ENCODE measurements at places on chromosomes 12 and 14.

DNA sequence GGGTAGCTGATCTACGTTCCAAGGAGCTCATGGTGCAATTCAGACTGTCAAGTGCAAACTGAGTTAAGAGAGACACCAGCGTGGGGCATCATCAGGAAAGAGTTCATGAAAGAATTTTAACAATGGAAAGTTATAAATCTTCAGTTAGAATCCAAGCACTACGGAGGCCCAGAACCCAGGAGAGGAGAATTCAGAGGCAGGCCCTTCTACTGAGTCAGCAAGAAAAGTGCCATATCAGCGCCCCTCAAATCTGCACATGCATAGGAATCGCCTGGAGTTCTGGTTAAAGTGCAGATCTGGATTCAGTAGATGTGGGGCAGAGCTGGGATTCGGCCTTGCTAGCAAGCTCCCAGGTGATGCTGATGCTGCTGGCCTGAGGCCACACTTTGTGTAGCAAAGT is 45.9 kb downstream of the CHST11 start:
- no peak for DNase-seq

GRCh38 chr12:1797011-1797901 is 23.1 kb upstream of the LRTM2 start:
- no peak for DNase-seq

DNA sequence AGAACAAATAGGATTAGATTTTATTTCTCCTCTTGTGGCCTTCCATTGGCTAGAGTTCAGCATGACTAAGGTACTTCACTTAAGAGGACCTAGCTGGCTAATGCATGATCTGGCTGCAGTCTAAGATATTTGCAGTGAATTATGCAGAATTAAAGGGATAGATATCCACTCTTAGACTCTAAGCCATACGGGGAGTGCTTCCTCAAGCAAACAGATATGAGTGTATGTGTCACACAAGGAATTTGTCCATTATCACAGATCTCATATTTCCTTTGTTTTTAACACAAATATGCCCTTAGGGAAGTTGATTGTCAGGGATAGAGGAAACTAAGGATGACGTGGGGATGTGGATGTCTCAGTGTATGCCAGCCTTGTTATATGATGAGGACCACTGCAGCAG is 88.1 kb upstream of the DHRS4 start:
- DNase-seq: peak; percentile 48

GRCh38 chr12:50926415-50926814 is 25.9 kb upstream of the HIGD1C start:
- peak; percentile 10 for DNase-seq

DNA sequence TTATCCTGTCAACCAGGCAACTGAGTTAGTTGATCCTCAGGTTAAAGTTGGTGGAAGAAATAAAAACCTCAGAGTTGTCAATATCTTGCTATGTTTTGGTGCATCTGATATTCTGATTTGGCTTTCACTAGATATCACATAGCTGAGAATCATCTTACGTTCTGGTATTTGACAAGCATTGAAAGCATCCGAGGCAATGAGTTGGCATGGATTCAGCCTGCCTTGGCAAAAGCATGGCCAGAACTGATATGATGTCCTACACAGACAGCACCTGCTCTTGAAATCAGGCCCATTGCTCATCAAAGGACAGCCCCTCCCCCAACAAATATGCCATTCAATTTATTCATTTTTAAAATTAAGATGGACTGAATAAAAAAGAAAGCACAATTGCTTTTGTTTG is 320.7 kb upstream of the ATP2B1 start:
- DNase-seq: peak; percentile 3

- DNase-seq: no peak
These were observed 16.6 kb upstream of the GPR68 start for GRCh38 chr14:91261115-91261514.

- DNase-seq: no peak
These were observed 89.7 kb upstream of the CCDC198 start for GRCh38 chr14:57583396-57583795.

- DNase-seq: no peak
These were observed 34.4 kb upstream of the P2RX4 start for GRCh38 chr12:121175383-121176119.

GRCh38 chr12:85424581-85425348 is 144.7 kb downstream of the ALX1 start:
- DNase-seq: peak; percentile 31

- DNase-seq: no peak
These were observed 12.4 kb upstream of the KCNK13 start for GRCh38 chr14:90049390-90049789.

GRCh38 chr14:20657216-20658211 is 16.0 kb upstream of the OR6S1 start:
- DNase-seq: no peak

DNA sequence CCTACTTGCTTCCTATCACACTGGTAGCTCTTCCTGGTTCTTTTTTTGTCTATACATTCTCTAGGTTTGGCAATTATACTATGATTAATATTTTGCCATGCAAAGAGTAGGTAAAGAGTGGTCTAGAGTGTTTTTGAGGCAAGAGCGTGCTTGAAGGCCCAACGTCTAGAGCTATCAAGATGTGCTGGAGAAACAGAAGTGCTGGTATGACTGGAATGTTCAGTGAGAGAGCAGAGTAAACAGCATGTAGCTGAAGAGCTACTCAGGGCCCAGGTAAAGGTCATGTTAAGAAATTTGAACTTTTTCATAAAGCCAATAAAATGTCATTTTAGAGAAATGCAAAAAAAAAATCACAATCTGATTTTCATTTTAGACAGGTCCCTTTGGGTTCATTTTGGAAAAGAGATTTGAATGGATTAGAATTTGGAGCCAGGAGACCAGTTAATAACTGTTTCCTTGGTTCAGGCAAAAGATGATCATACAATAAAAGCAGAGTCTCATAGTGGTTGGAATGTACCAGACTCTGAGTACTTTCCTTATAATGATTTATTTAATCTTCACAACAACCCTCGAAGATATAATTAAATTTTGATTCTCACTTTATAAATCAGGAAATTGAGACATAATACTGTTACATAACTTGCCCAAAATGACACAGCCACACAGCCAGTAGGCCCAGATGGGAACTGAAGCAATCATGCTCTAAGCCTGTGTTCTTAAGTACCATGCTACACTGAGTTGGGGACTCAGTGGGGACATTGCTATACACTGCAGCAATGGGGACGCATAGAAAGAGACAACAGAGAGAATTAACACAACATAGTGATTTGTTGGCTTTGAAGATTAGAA is 350.1 kb downstream of the NELL2 start:
- DNase-seq: no peak

- no peak for DNase-seq
These were observed 13.9 kb downstream of the FBXL14 start for GRCh38 chr12:1580526-1580925.

DNA sequence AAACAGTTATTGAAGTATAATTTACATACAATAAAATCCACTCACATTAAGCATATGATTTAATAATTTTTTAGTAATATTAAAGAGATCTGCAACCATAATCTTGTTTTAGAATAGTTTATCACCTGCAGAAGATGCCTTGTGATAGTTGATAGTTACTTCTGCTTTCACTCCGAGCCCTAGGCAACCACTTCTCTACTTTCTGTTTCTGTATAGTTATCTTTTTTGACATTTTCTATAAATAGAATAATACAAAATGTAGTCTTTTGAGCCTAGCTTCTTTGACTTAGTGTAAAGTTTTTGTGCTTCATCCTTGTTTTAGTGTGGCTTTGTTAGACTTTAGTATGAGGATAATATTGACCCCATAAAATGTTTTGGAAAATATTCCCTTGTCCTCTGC is 111.0 kb downstream of the MNAT1 start:
- no peak for DNase-seq

GRCh38 chr14:104664588-104664987 is 24.8 kb upstream of the INF2 start:
- DNase-seq: no peak

- peak; percentile 83 for DNase-seq
These were observed 2.1 kb downstream of the CKAP4 start for GRCh38 chr12:106245767-106246166.

DNA sequence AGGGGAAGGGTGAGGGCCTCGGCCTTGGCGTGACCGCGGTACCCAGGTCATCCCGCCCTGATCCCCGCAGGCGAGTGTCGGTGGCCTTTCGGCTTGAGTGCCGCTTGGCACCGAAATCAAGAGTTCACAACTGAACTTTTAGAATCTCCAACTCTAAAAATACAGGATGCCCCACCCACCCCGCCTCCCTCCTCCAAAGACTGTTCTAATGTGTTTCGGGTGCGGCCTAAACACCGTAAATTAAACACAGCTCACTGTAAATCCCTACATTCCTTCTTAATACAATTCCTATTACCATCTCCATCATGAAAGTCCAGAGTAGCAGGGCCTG is 11.4 kb downstream of the SCNN1A start:
- no peak for DNase-seq

- no peak for DNase-seq
These were observed 93.6 kb downstream of the DIP2B start for GRCh38 chr12:50598321-50598862.

DNA sequence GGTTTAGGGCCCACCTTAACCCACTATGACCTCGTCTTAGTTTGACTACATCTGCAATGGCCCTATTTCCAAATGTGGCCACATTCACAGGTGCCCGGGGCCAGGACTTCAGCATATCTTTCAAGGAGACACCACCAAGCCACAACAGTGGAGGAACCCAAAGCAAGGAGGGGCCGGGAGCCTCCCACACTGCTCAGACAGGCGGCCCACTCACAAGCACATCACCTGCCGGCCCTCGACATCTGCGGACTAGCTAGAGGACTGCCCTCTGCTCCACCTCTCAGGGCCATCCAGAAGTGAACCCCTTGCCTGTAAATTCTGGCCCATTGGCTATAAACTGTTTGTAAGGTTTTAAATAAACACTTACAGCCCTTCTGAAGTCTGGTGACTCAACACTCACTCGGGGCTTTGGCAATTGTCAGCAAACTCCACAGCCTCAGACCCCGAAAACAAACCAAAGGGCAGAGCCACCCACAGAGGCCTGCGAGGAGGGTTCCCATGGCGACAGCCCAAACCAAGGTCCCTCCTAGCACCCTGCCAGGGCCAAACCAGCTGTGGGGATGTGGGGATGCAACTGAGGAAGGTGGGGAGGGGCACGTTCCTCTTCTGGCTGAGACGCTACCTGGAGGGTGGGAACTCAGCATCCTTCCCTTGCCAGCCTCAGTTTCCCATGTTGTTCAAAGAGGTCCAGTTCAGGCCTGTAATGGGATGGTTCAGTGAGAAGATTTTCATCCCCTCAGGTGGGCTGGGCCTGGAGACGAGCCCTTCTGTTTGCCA is 95.8 kb downstream of the DICER1 start:
- DNase-seq: no peak

GRCh38 chr12:93766796-93767523 is 89.8 kb downstream of the CRADD start:
- DNase-seq: peak; percentile 68

DNA sequence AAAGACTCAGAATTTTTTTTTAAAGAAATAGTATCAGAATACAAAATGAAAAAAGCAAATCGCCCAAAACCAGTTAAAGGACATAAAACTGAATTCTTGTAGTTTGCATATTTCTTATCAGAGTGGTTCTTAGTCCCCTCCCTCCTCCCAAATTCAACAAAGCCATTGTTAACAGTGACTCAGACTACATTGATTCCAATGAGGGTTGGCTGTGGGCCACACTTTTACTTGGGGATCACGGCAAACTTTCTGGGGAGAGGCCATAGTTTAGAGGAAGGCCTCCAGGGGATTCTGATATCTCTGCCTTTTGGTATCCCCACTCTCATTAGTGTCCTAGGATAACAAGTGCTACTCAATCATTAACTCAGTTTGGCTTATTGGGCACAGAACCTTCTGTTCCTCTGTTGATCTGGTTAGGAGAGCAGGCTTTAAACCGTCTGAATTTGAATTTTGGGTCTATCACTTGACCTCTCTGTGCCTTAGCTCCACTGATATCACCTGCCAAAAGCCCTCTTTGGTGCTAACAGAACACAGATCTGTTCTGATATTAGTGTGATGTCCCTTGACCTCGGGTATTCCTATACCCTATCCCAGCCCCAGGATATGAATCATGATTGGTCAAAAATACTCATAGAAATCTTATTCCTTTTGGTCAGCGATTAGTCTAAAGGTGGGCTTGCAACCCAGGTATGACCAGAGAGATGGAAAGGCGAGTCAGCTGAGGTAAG is 45.2 kb upstream of the APPL2 start:
- peak; percentile 18 for DNase-seq

- no peak for DNase-seq
These were observed 128.9 kb downstream of the NCOR2 start for GRCh38 chr12:124438437-124439056.

GRCh38 chr14:100031506-100032281 is 33.5 kb upstream of the EVL start:
- peak; percentile 84 for DNase-seq
